Caudate nucleus (tissue), 63 donors: ENCODE measurements at places on chromosomes 6 and 20.

DNA sequence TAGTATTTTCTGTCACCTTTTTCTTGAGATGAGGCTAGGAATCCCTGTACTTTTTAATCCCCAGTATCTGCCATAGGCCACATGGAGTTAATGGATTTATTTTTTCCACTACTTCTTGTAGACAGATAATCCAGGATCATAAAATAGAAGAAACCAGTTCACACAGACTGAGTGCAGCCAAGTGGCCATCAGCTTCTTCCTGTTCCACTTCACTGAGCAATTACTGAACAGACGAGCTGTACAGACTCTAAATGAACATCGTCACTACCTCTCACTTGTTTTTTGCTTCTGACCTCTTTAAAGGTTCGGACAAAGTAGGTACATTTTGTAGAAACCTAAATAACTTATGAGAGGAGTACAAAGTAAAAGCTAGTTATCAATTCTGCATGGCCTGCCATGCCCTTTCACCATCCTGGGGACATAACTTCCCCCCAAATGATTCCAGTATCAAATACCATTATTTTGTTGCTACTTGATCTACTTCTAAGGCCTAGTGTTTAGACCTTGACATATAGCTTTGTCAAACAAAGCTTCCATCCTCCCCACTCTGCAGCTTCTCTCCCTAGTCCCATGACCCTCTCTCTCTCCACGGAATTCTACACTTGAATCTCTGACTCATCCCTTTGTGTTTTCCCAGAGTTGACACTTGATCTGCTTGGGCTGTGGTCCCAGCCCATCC lies 34.4 kb upstream of the ARHGAP18 start:
- no peak for DNase-seq

DNA sequence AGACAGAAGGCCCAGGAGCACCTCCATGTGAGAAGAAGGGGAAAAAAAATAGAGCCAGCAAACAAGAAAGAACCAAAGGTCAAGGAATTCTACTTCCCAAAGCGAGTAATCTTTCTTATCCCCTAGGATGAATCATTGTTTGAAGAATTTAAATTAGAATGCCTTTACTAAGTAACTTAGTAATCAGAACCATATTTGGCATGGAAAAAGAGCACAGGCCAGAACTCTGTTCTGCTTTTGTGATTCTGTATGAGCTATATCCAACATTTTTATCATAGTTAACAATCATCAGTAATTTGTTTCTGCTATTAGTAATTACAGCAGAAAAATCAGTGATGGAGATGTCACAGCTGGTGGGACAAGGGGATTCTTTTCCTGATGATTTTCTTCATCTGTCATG lies 228.8 kb upstream of the FAM83B start:
- no peak for DNase-seq

DNA sequence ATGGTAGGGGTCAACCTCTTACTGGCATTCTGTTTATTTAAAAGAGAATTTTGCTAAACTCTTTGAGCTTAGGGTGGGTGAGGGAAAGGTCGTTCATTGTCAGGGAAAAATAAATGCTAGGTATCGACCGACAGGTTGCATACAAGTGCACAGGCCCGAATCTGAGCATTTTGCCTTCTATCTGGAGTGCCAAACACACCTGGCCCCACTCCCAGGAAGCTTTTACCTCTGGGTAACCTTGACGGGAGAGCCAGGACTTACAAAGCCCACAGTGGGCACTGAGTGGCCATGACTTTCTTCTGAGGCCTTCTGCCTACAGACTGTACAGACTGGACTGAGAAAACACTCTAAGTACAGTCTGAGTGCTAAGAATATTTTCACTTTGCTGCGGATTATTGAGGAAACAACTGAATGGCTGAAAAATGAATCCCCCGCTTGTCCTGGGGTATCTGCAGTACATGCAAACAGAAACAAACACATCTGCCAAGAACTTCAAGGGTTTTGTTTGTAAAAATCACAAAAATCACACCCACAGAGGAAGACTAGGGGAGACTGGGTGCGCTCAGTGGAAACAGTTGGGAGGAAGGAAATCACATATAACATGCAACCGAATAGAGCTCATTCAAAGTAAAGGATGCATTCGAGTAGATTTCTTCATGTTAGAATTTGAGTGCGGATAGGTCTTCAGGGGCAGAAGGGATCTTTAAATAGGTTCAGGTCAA lies 152.8 kb downstream of the NFATC2 start:
- no peak for DNase-seq

- DNase-seq, result peak; percentile 52
Measured at GRCh38 chr20:21259346-21259745, 43.8 kb upstream of the XRN2 start.

GRCh38 chr6:145904868-145905267 lies 59.3 kb downstream of the SHPRH start:
- DNase-seq, result no peak

- DNase-seq, result no peak
Measured at GRCh38 chr6:135135835-135136234, 45.3 kb upstream of the MYB start.

- DNase-seq, result no peak
Measured at GRCh38 chr6:107114926-107115694, at the start of gene BEND3. Gene BEND3, minus strand, starts transcription at chr6:107115515. Its CDS starts 16,230 bp downstream, at chr6:107099285.
